Daoy (cell line): ENCODE measurements at places on chromosomes 11 and 22. TPM values are rescaled to one million over a fixed set of nuclear protein-coding genes. Genes with fewer than 3 reads are reported as not detected.

The PPARA gene
- 1.3 and 1.7 TPM in 2 replicates for total RNA-seq

The MISFA gene
- total RNA-seq, result 0.63 and 6.4 TPM in 2 replicates

The RIBC2 gene
- 0.89 and 1.3 TPM in 2 replicates for total RNA-seq

The ISX gene
- total RNA-seq, result not detected in 2 replicates

The OR10G6 gene
- total RNA-seq, result not detected in 2 replicates

The OR10D3 gene
- total RNA-seq, result not detected in 2 replicates

The SYT7 gene
- 0.34 and 0.77 TPM in 2 replicates for total RNA-seq

The PARVA gene
- 20.2 and 26.8 TPM in 2 replicates for total RNA-seq

The OR8D4 gene
- not detected in 2 replicates for total RNA-seq

The CLCF1 gene
- 7.1 TPM in 2 replicates for total RNA-seq

The MAJIN gene
- total RNA-seq, result not detected in 2 replicates

The SFI1 gene
- 2.4 and 4.5 TPM in 2 replicates for total RNA-seq

The FADS3 gene
- 24.9 and 43.1 TPM in 2 replicates for total RNA-seq

The WT1 gene
- 8.0 and 10.7 TPM in 2 replicates for total RNA-seq

The TNNT3 gene
- total RNA-seq, result not detected in 2 replicates

The KCNA4 gene
- 0.11 and 0.48 TPM in 2 replicates for total RNA-seq

The OR10V1 gene
- total RNA-seq, result not detected in 2 replicates

The PEX16 gene
- 26.8 and 35.7 TPM in 2 replicates for total RNA-seq

The TCN1 gene
- total RNA-seq, result not detected in 2 replicates

DNA sequence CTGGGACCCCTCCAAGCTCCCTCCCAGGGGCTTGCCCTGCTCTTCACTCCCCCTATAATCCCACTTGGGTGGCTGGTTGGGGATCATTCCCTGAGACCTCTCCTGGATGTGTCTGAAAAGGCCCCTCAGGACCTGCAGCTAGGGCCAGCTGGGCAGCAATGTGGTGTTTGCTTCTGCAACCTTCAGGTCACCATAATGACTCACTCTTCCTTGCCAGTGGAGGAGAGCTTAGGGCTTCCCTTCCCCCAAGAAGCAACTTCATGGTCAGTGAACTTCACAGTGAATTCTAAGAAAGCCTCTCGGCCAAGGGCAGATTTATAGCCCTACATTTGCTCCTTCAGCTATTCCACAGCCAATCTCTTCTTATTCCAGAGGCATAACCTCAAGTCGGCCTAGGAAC lies 45.1 kb upstream of the TSPAN18 start:
- no peak for DNase-seq

GRCh38 chr22:48147831-48148230 lies 1385.4 kb downstream of the TBC1D22A start:
- DNase-seq, result no peak

GRCh38 chr11:130390071-130390758 lies 38.2 kb downstream of the ADAMTS8 start:
- peak; percentile 61 for DNase-seq

GRCh38 chr11:12673924-12674570 lies at the start of gene TEAD1:
TSS of gene TEAD1 (plus strand) at chr11:12674421.
- peak; percentile 96 for DNase-seq

- no peak for DNase-seq
Observed at GRCh38 chr11:114386131-114386530, 14.2 kb downstream of the C11orf71 start.

DNA sequence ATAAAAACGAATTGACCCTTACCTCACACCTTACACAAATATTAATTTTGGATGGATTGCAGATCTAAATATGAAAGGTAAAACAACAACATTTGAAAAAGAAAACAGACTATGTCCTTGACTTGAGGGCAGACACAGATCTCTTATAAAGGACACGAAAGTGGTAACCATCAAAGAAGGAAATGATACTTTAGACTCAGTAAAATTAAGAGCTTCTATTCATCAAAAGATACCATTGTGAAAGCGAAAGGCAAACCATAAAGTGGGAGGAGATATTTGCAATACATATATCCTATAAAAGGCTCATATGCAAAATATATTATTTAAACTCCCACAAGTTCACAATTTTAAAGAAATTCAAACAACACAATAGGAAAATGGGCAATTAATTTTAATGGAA lies 5.0 kb downstream of the HEPACAM start:
- DNase-seq, result no peak

GRCh38 chr11:120174866-120175265 lies 36.0 kb upstream of the OAF start:
- no peak for DNase-seq

- no peak for DNase-seq
Observed at GRCh38 chr11:117303101-117303500, 12.0 kb downstream of the BACE1-AS start.

DNA sequence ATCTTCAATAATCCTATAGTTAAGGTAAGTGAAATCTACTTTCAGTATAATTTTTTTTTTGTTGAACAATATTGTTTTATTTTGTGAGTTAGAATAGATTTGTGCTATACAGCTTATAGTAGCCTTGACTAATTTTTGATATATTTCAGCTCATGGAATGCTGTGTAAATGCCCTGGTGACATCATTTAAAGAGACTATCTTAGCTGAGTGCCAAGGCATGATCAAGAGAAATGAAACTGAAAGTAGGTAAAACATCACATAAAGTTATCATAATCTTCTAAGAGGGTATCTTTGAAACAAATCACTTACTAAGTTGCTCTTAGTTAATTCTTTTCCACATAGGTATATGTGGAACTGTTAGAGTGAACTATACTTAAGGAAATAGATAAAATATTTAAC lies 51.4 kb upstream of the ACAT1 start:
- peak; percentile 17 for DNase-seq

- no peak for DNase-seq
Observed at GRCh38 chr11:127136438-127136837, 135.9 kb upstream of the KIRREL3 start.

- no peak for DNase-seq
Observed at GRCh38 chr11:64582885-64583284, 8.1 kb upstream of the SLC22A12 start.

DNA sequence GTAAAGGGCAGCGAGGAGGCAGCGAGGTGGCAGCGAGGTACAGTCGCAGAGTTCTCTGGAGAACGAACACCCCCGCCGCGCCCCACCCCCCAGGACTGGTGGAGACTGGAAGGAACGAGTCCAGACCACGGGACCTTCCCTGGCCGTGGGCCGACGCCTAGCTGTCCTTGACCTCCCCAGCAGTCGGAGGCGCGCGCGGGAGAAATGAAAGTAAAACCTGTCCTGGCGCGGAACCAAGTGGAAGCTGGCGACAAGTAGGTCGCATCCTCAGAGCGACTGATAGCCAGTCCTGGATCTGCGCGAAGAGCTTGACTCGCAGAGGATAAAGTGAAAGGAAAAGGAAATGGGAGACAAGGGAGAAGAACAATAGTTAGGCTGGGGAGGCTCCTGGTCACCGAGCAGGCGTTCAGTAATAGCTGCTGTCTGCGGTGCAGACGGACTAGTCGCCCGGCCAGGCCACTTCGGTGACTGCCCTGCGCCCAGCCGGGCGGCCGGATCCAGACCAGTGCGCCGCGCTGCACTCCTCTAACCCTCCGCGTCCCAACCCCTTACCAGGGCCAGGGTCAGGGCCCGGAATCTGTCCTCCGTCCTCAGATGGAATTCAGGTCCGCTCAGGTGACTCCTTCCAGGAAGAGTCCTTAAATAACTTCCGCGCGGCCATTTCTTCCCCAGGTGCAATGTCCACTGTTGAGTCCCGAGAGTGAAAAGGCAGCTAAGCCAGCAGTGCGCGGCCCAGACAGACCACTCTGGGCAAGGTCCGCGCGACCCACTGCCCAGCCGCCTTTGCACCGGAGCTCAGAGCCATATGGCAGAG lies 1.9 kb upstream of the ADM start:
- DNase-seq, result peak; percentile 61

DNA sequence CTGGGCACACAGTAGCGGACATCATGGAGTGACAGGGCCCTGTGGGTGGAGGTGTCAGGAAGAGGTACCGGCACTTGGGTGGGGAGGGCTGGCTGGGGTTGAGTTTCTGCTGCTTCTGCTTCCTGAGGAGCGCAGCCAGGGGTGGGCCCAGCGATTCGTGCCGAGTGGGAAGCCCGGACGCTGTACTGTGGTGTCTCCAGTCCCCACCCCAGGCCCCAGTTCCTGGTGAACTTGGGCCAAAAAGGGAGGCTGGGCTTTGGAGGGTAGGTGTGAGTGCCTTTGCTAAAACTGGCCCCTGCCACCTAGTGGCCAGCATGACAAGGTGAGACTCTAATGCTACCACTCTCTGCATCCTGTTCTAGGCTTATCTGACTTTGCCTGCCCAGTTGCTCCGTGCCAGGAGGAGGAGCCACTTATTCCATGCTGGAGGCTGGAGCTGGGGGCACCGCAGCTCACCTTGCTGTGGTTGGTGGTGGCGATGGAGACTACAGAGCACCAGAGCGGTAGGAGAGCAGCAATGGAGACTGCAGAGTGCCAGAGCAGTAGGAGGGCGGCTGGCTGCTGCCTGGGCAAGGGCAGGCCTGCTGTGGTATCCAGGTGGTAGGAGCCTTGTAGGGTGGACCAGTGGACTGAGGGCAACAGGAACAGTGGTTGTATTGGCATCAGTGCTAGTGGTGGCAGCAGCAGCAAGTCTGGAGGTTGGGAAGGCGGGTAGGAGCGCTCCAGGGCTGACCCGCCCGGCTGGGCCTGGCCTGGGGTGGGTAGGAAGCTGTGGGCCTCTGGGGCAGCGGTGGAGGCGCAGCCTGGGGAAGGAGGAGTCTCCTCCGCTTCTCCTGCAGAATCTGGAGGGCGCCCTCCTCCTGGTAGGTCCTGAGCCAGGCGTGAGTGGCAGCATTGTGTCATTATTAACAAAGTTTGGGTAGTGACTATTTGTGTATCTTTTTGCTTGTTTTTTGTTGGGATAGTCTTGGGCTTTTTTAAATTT lies 2.2 kb upstream of the RFPL2 start:
- DNase-seq, result peak; percentile 60

GRCh38 chr11:128058580-128059208 lies 528.7 kb downstream of the ETS1 start:
- DNase-seq, result peak; percentile 28

- DNase-seq, result peak; percentile 92
Observed at GRCh38 chr11:75554258-75555022, 7.6 kb upstream of the SERPINH1 start.

GRCh38 chr11:49405743-49406142 lies 197.3 kb upstream of the FOLH1 start:
- DNase-seq, result no peak

- DNase-seq, result peak; percentile 45
Observed at GRCh38 chr11:1460986-1461825, 25.4 kb downstream of the MOB2 start.

DNA sequence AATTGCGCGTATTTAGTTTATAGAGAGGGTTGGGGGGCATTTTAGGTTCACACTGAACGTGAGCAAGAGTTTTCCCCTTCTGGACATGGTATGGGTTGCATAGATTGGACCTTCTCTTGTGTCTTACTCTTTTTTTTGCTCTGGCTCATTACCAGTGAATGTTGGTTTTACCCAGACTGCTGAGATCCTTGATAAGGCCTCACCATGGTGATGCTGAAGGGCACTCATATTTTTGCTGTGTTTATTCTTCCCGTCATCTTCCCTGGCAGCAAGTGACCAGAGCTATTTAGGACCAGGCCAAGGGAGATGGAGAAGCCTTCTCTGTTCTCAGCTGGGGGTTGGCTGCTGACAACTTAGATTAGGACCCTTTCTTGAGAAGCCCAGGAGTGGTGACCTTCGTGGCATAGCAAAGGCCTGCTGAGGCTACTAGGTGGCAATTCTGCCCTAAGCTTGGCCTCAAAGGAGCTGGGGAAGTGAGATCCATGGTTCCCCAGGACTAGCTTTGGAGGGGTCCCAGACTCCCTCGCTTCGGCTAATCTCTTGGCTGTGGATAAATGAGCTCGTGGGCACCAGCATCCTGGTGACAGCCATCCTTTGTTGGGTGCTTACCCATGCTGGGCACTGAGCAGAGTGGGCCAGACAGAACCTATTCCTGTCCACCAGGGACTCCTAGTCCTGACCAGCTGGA lies 47.3 kb downstream of the GRIK4 start:
- no peak for DNase-seq

DNA sequence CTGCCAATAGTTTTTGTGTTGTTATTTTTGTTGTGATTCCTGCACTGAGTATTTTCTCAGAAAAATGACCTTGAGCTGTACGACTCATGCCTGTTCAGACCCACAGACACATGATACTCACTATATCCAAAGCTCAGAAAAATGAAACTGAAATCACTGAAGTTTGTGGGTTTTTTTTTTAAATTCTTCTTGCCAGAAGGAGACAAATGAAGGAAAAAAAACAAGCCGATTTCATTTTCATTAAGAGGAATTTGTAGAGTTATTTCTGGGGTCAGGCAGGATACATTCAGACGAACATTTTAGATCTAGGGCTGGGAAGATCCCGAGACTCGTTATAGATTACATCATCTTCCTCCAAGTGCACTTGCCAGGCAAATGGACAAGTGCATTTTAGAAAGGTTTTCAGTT lies 60.4 kb downstream of the BMAL1 start:
- DNase-seq, result no peak

- no peak for DNase-seq
Observed at GRCh38 chr11:131601586-131601985, 231.2 kb downstream of the NTM start.

DNA sequence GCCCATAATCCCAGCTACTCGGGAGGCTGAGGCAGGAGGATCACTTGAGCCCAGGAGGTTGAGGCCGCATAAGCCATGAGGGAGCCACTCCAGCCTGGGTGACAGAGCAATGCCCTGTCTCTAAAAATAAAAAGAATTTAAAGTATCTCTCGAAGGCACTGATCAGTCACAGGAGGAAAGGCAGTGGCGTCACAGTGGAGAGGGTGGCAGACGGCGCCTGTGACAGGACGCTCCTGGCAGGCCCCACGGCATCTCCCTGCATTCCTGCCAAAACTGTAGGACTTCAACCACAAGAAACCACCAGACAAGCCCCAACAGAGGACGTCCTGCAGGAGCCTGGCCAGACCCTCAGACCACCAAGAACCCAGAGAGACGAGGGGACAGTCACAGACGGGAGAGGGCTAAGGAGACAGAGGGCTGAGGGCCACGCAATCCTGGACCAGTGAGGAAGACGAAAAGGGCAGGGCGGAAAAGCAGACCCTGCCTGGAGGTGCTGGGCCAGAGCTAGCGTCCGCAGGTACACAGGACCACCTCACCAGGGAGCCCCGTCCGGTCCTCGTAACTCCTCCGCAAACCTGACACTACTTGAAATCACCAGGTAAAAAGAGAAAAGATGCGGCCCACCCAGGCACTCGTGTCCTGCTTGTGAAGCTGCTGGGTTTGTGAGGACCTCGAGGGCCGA lies 5.9 kb downstream of the RNH1 start:
- no peak for DNase-seq

DNA sequence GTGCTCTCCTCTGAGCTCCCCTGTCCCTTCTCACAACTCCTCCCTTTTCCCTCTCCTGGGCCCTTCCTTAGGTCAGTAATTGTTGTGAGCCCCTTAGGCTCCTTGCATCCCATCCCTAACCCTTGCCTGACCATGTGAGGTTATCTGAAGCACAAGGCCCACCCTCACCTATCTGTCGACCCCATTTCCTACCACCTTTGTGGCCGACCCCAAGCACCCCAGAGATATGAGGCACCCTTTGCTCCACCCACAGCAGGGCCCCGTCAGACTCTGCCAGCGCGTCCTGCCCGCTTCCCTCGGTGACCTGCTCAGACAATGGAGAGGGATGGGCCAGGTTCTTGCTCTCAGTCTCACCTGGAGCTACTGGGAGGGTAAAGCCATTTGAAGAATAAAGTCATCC lies 1.3 kb downstream of the GNG3 start:
- DNase-seq, result no peak
